Liver (tissue), 10 donors: ENCODE measurements at places on chromosomes 16 and 17. TPM values are rescaled to one million over a fixed set of nuclear protein-coding genes. Genes with fewer than 3 reads are reported as not detected.

PYY gene
- total RNA-seq: not detected

STXBP4 gene
- 4.2 TPM for total RNA-seq

SOCS7 gene
- 3.6 TPM for total RNA-seq

SULT1A2 gene
- total RNA-seq: 19.2 TPM

SLC38A8 gene
- 0.08 TPM for total RNA-seq
